ENCODE measurements at places on chromosomes 6 and 20. TPM values are rescaled to one million over a fixed set of nuclear protein-coding genes. Genes with fewer than 3 reads are reported as not detected.

The SENP6 gene
- total RNA-seq: 80.6 TPM

The CRISP3 gene
- not detected for total RNA-seq

The RCAN2 gene
- total RNA-seq: 5.6 TPM

The SLC35D3 gene
- not detected for total RNA-seq

GRCh38 chr6:166591961-166592520 is 5.6 kb upstream of the RAMACL start:
- no peak for DNase-seq

DNA sequence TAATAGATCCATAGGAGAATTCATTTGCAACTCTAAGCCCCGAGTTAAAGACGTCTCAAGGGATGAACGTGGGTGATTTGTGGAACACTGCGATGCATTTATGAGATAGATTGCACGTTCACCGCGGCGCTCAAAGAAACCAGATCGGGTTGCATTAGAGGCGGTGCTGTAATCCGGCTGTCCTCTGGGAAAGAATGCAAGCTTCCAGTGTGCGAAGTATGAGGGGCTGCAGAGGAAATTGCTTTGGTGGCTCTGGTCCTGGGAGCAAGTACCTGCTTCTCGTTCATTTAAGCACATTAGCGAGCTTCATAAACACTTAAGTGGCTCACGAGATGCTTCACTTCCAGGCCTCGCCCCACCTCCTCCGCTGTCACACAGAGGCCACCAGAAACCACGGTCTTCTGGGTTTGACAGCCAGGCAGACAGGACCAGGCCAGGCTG is 182.3 kb downstream of the CDH4 start:
- DNase-seq: peak; percentile 36

GRCh38 chr20:63438121-63438520 is 34.3 kb downstream of the KCNQ2 start:
- no peak for DNase-seq

DNA sequence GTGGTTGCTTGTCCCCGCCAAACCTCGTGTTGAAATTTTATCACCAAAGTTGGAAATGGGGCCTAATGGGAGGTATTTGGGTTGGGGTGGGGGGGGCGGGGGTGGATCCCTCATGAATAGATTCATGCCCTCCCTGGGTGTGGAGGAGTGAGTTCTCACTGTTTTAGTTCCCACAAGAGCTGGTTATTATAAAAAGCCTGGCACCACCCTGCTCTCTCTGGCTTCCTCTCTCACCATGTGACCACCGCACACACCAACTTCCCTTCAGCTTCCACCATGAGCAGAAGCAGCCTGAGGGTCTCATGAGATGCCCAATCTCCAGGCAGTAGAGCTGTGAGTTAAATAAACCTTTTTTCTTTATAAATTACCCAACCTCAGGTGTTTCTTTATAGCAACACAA is 111.3 kb downstream of the PRDM1 start:
- no peak for DNase-seq

DNA sequence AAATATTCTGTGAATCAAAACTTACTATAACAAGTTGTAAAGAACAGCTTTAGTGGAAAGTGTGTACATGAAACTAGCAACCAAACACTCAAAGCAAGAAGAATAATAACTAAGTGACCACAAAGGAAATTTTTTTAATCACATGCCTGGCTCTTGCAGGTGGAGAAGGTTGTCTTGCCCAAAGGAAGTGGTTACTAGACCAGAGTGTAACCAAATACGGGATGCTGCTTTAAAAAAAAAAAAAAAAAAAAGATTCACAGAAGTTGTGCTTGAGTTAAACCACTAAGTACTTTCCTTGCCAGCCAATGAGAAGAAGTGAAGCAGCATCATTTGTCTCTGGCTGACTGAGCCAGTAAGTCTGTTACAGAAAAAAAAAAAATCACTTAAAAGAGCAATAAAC is 19.1 kb upstream of the HLA-DQB1 start:
- DNase-seq: no peak

DNA sequence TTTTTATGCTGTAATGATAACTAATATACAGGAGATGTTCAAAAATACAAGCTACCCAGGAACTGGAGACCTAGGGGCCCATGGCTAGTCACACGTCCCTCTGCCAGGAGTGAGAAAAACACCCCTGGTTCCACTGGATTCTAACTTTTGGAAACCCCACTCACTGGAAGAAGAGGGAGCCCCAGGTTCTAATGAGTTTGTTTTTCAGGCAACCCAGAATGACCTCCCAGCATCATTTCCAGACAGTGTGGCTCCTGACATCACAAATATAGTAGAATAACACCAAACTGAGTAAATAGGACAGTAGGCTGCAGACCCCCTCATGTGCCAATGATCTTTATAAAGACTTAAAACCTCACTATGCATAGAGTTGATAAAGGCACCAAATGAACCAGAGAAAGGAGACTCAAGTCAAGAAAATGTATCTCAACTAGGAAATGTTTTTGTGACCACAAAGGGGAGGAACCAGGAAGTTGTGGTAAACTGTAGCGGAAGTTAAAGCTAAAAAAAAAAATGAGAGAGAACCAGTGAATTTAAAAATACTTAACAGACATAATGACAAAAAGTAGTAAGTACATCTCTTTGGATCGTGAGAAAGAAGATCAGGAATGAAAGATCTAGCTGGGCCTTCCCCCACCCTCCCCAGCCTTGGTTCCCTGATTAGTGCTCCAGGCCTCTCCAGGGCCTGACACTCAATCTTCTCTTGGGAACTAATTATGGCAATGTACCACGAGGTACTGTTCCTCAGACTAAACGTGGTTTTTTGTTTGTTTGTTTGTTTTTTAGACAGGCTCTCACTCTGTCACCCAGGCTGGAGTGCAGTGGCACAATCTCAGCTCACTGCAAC is 19.8 kb downstream of the HLA-E start:
- peak; percentile 28 for DNase-seq

Data from fibroblast of lung (primary cell).